ENCODE measurements at places on chromosomes 5 and 9.
A peak's percentile ranks its signal among the peaks of the same experiment; 100 is the strongest.

- DNase-seq, result peak; percentile 18
Measured at GRCh38 chr5:157602505-157602904, 26.9 kb upstream of the ADAM19 start.

DNA sequence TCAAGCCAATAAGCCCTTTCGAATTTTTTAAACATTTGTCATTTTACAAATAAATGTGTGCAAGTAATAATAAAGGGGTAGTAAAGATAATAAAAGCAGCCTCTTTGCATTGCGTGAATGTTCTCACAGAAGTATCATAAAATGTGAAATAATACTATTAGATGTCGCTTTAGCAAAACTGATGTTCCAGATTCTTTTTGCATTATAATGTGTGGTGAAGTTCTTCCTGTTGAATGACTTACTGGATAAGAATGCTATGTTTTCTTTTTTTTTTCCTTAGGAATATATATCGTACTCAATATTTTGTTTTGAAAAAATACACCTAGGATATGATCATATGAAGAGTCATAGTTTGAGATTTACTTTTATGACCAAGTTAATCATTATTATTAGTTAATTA lies 85.2 kb upstream of the CDH12 start:
- DNase-seq, result no peak

DNA sequence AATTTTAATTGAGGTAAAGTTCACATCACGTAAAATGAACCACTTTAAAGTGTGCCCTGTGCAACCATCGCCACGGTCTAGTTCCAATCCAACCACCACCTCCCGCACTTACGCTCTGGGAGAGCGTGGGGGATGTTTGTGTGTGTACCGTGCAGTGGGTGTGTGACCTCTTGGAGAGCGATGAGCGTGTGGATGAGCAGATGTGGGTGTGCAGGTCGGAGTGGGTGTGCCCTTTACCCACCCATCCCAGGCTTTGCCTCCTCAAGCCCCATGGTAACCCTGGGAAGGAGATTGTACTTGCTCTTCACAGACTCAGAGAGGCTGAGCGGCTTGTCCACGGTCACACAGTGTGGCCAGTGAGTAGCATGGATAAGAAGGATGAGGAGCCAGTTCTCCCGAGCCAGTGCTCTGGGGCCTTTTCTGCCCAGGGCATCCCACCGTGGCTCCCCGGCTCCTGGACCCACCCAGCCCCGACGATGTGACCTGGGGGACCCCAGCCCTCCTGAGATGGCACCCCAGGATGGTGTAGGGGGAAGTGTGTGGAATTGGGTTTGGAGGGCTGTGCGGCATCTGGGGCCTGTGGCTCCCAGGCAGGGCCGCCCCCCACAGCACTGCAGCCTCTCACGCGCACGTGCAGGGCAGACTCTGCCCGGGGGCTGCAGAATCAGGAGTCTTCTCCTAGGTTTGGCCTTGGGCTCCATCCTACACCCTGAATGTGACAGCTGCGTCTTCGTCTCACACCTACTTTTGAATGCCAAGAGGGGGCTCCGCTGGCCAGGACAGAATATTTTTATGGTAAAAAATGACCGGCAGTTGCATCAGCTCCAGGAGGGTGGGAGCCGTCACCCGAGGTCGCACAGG lies 13.6 kb downstream of the LHX3 start:
- DNase-seq, result no peak

DNA sequence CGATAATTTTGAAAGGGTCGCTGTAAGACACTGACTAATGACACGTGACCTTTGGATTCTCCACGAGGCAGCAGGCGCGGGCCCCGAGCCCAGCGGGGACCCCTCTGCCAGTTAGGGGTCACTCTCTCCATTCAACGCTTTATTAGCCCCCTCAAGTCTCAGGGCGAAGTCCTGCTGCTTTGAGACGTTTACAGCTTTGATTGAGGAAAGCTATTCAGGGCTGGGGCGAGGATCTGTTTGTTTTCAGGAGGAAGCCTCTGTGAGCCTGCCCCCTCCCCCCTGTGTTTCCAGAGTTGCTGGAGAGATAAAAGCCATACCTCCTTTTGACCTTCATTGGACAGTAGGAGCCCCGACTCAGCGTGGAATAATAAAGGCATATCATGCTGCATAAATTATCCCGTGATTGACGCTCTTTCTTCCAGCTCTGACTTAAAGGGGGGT lies 31.4 kb upstream of the MSX2 start:
- DNase-seq, result no peak

- peak; percentile 74 for DNase-seq
Measured at GRCh38 chr5:71891856-71892255, 172.8 kb downstream of the CARTPT start.

- DNase-seq, result no peak
Measured at GRCh38 chr9:30522486-30522885, 1862.0 kb upstream of the ACO1 start.

GRCh38 chr5:147626464-147626863 lies 116.6 kb upstream of the DPYSL3 start:
- no peak for DNase-seq

Measured in dermis microvascular lymphatic vessel endothelial cell (primary cell).